ENCODE measurements at places on chromosomes 1 and 21.

GRCh38 chr1:232598133-232598532 is 31.8 kb downstream of the SIPA1L2 start:
- no peak for DNase-seq

- no peak for DNase-seq
Observed at GRCh38 chr1:61403679-61404596, 321.0 kb downstream of the TM2D1 start.

GRCh38 chr1:32266921-32267591 is 16.0 kb downstream of the LCK start:
- no peak for DNase-seq

GRCh38 chr1:181482001-181482430 is 1.3 kb upstream of the CACNA1E start:
- DNase-seq: peak; percentile 20

DNA sequence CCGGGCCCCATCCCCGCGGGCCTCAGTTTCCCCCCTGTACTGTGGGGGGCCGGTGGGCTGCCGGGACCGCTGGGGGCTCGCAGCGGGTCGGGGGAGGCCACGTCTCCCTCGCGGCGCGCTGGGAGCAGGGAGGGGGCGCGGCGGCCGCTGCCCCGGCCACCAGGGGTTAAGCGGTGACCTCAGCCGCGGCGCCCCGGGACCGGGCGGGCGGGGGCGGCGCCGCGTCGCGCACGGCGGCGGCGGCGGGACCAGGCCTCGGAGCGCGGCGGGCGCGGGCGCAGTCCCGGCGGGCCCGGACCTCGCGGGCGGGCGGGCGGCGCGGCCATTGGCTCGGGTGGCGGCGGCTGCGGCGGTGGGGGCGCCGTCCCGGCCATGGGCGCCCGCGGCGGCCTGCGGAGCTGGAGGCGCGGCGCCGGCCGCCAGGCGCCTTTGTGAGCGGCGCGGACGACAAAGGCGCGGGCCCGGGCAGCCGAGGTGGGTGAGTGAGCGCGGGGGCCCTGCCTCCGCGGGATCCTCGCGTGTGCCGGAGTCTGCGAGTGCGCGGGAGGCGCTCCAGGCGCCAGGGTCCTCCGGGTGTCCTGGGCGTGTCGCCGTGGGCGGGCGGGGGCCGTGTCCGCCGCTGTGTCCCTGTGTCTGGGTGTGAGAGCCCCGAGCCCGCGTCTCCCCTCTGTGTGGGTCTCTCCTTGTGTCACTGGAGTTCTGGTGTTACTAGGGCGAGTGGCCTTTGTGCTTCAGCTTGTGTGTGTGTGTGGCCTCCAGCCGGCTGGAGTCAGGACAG is at the start of gene ARHGEF10L:
ARHGEF10L (plus strand) TSS at position 222 of the 778 bp plus-strand sequence. CDS start 40,898 bp downstream, outside the sequence.
- peak; percentile 74 for DNase-seq

- no peak for DNase-seq
Observed at GRCh38 chr1:104353580-104353979, 603.9 kb downstream of the AMY1C start.

Measured in frontal cortex (tissue), 4 donors.